Inflammatory macrophage treated with lipopolysaccharide for 4 hours (primary cell): ENCODE measurements at places on chromosomes 1 and 21.

DNA sequence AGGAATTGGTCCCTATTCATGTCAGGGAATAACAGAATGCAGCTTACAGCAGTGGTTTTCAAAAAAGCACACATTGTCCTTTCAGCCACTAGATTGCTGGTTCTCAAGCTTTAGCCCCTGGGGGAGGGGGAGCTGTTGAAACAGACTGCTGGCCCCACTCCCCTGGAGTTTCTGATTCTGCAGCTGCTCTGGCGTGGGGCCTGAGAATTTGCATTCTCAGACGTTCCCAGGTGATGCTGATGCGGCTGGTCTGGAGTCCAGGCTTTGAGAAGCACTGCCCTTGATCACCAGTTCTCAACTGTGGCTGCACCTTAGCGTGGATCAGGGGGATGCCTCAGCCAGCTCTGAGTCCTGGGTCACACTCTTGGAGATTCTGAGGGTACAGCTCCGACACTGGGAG is 62.7 kb upstream of the LAPTM5 start:
- DNase-seq, result no peak

DNA sequence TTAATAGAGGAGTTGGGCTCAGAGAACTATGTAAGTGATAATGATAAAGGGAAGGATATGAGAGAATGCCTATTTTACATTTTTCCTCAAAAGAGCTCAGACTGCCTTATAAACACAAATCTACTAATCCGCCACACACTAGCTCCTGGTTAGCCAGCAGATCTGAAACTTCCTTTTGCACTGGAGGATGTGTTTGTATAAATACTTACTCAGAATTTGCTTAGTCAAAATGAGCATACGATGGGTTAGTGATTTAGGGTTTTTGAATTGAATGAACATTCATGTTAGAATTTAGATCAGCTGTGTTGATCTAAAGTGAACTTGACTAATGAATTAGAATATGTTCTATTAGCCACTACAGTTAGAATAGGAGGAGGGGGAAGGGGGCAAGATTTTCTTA is 9.1 kb upstream of the IER5 start:
- no peak for DNase-seq

DNA sequence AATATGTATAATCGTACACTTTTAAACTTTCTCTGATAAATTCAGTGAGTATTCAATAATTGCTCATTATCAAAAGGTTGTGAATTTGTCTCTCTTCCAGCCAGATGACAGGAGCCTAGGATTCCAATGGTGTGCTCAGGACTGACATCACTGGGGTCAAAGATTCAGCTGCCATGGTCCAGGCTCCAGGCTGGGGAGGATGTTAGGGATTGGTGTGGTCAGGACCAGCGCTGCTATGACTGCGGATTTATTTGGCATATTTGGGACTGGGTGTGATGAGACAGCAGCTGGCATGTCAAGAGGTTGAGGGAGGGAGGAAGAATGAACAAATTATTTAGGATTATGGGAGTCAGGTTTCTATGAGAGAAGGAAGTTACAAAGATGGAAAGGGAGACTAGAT is 48.2 kb upstream of the ABCA4 start:
- no peak for DNase-seq

- no peak for DNase-seq
These were observed 35.8 kb downstream of the VANGL1 start for GRCh38 chr1:115677565-115677964.

- no peak for DNase-seq
These were observed 15.8 kb downstream of the KCNQ4 start for GRCh38 chr1:40799351-40799867.

- DNase-seq, result no peak
These were observed 72.6 kb downstream of the TPR start for GRCh38 chr1:186302381-186302920.

- DNase-seq, result peak; percentile 83
These were observed 37.5 kb downstream of the ZNF281 start for GRCh38 chr1:200372095-200372884.

DNA sequence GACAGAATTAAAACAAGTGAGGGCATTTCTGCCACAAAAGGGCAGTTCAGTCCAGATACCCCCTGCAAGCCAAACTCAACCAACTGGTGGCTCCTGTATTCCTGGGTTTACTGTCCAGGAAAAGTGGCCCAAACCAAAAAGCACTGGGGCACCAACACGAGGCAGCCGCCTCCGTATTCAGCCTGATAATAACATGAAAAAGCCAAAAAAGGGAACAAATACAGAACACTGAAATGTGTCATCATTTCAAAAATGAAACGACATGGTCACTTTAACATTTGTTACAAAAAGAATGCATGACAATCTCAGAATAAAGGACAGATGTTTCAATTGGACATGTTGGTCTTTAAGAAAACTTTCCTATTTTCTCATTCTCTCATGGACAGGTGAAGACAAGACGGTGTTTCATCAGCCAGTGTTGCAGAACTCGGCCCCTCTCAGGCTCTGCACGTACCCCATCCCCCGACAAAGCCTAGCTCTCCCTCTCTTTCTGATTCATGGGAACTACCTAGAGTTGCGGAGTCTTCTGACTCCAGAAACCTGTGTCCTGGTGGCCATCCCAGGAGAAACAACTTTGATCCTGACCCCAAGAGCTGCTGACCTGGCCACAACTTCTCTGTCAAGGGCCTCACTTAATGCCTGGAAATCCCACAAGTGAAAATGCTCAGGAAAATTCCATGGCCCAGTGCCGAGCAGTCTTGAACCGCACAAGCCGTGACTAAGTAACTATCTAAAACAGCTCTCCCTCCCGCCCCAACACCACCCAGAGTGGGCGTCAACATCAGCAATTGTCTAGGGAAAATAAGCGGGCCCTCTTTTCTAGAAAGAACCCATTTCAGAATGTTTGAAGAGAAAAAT is 27.1 kb downstream of the ZBTB17 start:
- peak; percentile 83 for DNase-seq

- DNase-seq, result peak; percentile 71
These were observed 63.9 kb downstream of the KCNK2 start for GRCh38 chr1:215146240-215146975.

DNA sequence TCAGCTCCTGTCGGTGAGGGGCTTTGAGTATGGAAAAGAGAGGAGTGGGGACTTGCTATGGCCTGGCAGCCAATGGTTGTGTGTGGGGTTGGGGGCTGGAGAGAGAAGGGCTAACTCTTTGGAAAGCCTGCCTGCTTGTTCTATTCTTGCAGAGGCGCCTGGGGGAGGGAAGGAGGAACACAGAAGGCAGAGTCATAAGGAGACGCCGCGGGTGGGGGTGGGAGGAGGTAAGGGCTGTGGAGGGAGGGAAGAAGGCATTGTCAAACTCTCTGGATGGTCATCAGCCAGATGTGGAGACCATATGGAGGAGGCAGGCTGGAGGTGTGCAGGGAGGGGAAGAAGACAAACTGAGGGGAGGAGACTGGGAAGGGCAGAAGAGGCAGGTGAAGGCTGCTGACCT is 70.0 kb downstream of the PLXNA2 start:
- DNase-seq, result no peak

GRCh38 chr1:71068325-71069240 is 12.3 kb downstream of the ZRANB2 start:
- DNase-seq, result no peak

DNA sequence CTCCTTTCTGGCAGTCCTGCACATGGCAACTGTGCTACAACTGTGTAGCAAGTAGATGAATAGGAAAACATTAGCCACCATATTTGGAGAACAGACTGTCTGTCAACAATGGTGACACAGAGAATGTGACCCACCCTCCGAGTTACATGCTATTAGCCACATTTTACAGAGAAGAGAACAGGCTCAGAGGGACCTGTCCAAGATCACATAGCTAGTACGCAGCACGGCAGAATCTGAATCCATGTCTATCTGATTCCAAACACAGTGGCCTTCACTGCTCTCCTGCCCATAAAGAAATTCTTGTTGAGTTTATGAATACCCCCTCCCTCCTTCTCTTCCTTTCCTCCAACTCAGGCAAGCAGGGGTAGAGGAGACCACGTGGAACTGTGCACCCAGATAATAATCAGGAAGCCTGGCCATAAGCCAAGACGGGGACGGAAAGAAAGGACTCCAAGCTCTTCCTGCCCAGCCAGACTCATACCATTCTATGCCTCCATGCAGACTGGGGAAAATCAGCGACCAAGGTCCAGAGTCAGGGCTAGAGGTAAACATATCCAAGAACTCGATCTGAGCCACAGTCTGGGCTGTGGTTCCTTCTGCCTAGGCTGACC is 78.8 kb downstream of the TRABD2B start:
- no peak for DNase-seq

DNA sequence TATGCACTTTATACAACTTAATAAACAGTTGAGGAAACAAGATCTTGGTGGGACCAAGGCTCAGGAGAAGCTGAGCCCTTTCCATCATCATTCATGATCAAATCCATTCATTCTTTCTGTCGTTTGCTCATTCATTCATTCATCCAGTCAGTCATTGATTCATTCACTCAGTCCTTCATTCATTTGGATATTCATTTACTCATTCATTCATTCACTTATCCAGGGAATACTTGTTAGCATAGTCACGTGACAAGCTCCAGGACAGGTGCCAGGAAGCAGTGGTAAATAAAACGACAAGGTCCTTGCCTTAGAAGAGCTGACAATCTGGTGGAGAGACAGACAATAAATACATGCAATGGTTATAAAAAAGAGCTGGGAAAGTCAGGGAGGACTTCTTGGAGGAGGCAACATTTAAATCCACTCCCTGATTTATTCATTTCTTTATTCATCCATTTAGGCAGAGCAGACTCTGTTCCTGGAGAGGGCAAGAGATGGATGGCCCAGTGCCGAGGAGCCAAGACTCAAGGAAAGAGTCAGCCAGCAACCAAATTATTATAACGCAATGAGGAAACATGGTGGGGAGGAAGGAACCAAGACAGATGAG is 74.1 kb upstream of the CASZ1 start:
- no peak for DNase-seq

GRCh38 chr1:162696286-162696862 is 64.1 kb downstream of the DDR2 start:
- no peak for DNase-seq

- no peak for DNase-seq
These were observed 54.6 kb downstream of the STXBP3 start for GRCh38 chr1:108801101-108801500.

- DNase-seq, result no peak
These were observed 13.1 kb upstream of the CASQ1 start for GRCh38 chr1:160177231-160177630.

- DNase-seq, result no peak
These were observed 170.7 kb downstream of the ST6GALNAC5 start for GRCh38 chr1:77038000-77038399.

DNA sequence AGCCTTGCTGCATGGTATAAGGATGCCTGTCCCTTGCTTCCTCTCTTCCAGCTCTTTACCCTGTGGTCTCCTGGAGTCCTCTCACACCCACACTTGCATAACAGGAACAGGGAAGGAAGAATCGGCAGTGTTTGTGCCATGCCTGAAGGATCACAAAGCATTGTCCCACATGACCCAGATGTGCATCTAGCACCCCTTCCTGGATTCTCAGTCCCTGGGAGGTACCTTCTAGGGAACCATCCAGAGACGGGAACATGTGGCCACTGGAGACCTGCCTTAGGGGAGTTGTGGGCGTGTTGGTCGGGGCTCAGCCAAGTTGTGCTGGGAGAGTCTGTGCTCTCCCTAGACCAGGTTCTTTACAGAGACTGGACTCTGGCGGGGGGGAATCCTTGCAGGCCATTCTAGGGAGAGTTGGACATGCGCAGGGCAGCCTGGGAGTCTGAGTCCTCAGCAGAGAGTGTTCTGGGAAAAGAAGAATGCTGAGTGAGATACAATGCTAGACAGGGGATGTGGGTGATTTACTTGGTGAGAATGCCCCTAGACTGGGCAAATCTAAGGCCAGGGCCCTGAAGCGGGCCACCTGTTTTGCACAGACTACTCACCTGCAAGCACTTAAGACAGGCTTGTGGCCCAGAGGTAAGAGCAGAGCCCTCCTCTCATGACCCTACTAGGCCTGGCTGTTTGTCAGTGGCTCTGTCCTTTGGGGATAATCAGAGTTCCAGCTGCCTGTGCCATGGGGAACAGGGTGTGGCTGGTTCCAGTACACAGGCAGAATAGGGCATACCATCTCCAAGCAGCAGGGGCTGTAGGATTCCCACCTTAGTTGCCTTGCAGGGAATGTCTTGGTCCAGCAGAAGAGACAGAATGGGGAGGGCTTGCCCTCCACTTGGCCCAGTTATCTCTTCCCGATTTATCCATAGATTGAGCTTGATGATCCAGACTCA is 89.8 kb downstream of the MAN1C1 start:
- DNase-seq, result peak; percentile 39

- DNase-seq, result no peak
These were observed 120.3 kb downstream of the PTPRU start for GRCh38 chr1:29356663-29357062.

- DNase-seq, result no peak
These were observed 56.3 kb downstream of the WNT9A start for GRCh38 chr1:227891223-227891954.

DNA sequence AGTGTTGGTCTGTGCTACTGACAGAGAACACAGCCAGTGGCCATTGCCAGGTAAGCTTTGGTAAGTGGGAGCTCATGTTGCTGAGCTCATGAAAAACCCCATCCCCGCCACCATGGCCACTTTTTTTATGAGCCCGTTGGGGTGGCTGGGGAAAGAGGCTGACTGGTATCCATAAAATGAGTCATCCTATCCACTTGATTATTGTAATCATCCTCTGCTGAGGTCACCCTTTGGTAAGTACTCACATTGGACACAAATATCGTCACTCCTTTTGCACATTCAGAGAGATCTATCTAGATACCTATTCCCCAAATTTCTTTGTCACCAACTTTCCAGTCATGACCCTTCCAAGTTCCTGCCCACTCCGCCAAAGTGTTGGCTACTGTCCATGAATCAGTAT is 22.0 kb downstream of the SLAMF7 start:
- no peak for DNase-seq

GRCh38 chr1:40853885-40854170 is 8.3 kb downstream of the CITED4 start:
- DNase-seq, result no peak

DNA sequence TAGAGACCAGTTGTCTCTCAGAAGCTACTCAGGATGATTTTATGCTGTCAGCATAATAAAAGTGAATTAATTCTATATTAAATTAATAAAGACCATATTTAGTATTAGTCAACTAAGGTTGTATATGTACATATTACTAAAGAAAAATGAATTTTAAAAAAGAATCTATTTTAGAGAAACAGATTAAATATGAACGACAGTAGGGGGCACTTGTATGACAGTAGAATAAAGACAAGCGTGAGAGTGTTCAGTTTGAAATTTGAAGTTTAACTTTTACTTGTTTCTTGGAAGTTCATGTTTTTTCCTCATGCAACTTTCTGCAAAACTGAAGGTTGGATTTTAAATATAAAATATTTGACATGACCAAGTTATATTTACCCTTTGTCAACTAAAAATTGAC is 67.9 kb upstream of the MACF1 start:
- no peak for DNase-seq
